ENCODE measurements at places on chromosomes 16 and 17.

DNA sequence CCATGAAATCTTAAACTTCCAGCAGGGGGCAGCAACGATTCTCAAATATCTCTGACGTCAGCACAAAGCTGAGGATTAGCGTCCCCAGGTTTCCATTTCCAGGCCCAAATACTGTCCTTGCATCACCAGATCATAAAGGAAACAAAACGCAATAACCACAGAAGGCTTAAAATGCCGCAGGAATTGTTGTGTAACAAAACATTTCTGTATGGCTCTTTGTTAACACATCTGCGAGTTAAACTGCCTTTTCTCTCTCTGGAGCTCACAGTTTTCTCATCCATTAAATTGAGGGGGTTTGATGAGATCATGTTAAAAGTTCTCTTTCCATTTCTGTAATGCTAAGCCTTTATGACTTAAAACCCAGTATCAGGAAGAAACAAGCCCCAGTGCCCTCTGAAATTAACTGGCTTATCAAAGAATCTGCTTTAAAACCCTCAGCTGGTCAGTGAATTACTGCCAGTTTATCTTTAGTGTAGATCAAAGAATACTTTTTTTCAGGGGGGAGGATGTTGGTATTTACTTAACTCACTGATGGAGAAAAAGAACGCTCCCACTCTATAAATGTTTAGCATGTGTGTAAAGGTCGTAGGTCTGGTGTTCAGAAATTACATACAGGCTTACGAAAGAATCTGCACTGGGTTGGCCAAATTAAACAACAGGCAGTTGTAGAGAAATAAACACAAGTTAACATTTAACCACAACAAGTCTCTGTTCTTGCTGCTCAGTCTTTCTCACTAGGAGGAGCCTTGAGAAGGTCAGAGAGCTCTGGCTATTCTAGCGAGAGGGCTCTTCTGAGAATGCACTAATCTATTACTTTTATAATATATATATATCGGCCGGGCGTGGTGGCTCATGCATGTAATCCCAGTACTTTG lies 10.6 kb upstream of the TERF2 start:
- peak; percentile 45 for DNase-seq

- DNase-seq, result no peak
Observed at GRCh38 chr17:8503368-8503767, 67.7 kb downstream of the NDEL1 start.

- no peak for DNase-seq
Observed at GRCh38 chr16:87043231-87044031, 273.8 kb downstream of the C16orf95 start.

DNA sequence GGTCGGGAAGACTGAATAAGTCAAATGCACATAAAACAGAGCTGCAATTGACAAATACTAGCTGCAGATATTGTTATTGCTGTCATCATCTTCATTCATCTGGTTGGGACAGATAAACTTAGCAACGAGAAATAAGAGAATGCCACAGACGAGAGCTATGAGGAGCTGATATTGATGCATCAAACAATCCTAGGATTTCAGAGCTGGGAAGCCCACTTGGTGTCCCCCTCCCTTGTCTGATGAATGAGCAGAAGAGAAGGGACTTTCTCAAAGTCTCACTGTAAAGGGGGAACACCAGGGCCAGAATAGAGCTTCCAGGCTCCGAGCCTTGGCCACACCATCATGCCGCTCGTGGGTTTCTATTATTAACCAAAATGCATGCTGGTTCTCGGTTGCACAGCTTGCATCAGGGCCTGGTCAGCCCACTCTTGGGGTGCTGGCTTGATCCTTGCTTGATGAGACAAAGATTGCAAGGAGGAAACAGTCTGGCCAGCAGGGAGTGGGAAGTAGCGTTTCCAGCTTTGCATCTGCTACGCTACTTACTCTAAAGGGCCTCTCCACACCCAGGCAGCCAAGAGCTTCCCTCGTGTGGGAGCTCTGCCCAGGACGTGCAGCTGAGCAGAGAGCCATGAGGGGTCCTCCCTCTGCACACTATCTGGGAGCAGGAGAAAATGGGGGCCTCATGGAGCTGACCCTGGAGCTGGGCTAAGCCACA lies 28.4 kb upstream of the EMP2 start:
- DNase-seq, result no peak

DNA sequence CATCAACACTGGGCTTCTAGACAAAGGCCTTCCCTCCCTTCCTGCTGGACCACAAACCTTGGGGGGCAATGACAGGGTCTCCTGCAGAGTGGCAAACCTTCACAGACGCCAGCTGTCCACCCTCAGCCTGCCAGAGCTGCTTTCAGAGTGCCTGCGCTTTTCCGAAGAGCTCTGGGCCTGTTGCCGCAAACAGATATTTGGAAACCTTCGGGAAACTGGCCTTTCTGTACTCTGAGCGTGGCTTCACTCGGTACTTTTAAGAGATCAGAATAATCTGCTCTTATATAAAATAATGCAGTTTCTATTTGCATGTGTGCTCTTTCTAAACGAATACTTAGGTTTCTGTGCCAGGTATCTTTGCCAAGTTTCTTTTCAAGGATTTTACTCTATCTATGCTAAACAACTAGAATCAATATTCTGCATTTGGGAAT lies 152.1 kb upstream of the CHMP6 start:
- no peak for DNase-seq

GRCh38 chr16:27576729-27577128 lies 26.8 kb downstream of the KATNIP start:
- DNase-seq, result no peak

DNA sequence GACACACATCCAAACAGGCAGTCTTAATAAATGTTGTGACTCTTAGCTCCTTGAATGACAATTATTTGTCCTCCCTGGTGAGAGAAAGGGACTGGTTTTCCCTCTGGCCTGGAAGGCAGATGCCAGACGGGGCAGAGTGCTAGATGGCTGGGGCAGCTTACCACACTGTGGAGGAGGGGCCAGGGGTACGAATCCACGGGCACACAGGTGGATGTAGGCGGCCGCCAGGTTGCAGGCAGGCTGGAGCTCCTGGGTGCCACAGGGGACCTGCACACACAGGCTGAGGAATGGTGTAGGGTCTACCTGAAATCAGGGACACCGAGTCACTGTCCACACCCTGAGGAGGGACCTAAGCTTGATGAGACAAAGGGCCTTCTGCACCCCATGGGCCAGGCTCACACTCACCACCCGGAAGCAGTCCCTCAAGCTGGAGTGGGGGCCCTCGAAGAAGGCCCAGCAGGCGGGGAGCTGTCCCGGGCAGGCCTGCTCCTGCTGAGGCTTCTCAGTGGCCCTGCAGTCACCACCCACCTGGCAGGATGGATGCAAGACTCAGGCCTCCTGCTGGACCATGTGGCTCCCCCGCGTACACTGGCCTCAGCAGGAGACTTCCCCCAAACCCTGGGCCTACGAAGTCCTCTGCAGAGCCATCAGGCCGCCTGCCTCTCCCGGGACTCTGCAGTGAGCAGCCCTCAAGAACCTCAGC lies 38.4 kb downstream of the RMI2 start:
- no peak for DNase-seq

- no peak for DNase-seq
Observed at GRCh38 chr17:62611728-62612127, 15.7 kb upstream of the MRC2 start.

DNA sequence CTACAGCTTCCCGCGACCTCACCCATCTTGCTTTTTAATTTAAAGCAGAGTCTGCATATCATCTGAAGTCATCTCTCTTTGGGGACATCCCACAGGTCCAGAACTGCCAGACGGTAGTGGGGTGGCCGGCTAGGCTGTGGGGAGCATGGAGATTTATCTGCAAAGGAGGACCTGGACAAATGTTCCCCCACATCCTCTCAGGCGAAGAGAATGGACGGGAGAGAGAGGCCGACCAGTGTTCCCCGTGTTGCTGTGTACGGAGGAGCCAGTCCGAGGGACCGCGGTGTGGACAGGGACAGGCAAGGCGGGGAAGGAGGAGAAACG lies 665 bp upstream of the MT1M start:
- no peak for DNase-seq

DNA sequence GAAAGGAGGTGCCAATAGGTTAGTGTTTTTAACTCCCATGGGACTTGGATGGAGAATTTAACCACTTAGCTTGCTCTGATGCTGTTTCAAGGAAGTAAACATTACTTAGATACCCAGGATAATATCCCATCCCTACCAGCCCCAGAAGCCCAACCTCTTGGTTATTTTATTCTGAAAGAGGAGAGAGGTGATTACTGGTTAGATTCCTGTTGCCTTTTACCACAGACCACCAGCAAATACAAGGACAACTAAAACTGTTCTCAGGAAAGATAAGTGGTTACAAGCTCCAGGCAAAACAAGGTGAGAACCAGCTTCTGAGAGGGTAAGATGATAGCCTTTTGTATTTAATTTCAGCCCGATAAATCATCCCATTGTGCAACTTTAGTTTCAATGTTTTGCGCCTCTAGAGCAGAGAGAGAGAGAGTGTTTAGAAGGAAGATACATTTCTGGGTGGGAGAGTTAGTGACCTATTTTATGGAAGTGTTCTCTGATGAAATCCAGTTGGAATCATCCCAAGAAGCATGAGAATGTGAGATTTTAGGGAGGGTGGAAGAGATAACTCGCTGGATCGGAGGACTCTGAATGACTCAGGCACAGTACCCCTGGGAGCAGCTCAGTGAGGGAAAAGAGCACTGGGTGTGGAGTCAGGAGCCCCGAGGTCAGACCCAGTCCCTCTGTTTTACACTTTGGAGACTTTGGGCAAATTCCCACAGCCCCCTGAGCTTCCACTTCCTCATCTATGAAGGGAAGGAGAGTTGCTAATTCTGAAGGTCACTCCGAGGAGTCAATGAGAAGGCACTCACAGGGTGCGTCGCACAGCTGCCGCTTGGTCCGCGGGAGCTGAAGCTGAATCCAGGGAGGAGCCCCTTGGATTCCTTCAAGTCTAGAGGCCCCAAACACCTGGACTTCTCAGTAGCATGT lies 12.1 kb downstream of the GLP2R start:
- no peak for DNase-seq

DNA sequence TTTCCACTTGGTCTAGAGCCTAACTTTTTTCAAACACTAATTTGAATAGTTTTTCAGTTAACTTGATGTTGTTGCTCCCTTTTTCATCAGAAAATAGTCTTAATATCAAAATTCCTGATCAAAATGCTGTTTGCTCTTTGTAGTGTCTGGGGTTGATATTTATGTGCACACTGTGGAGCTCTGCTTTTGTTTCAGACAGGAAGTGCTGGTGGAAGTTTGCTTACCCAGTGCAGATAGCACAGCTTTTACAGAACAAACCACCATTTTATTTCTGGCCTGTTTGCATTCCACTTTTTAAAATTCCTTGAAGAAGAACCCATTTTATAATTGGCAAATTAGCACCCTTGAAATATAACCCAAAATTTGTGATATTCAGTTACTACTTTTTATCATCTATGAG lies 125.4 kb downstream of the MRTFB start:
- DNase-seq, result no peak

DNA sequence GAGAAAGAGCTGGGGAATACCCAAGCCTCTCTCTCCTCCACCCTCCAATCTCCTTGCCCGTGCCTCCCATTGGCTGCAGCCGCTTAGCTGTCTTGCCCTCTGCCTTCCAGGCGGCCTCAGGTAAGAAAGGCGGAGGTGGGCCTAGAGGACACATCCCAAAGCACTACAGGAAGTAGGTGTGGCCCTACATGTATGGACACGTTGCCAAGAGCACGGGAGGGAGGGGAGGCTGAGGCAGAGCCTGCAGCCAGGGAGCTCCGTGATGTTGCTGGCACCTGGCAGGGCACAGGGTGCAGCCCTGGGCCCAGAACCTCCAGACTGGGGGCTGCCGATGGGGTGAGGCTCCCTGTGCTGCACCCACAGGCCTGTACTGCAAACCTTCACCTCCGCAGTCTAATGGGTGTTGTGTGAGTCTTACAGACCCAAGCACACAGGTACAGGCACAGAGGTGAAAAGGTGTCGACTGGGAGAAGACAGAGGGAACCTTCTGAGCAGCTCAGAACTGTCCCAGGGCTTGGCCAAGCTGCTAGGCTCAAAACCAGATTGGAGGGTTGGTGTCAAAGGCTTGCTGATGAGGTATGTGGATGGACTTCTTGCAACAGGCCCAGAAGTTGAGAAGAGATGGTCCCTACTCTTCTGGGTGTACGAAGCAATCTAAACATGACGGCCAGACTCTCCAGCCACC lies 23.5 kb upstream of the FOXK2 start:
- no peak for DNase-seq

- DNase-seq, result no peak
Observed at GRCh38 chr16:19294156-19294649, 8.7 kb downstream of the CLEC19A start.
